ENCODE measurements at places on chromosomes 6 and 20. TPM values are rescaled to one million over a fixed set of nuclear protein-coding genes. Genes with fewer than 3 reads are reported as not detected.

DNA sequence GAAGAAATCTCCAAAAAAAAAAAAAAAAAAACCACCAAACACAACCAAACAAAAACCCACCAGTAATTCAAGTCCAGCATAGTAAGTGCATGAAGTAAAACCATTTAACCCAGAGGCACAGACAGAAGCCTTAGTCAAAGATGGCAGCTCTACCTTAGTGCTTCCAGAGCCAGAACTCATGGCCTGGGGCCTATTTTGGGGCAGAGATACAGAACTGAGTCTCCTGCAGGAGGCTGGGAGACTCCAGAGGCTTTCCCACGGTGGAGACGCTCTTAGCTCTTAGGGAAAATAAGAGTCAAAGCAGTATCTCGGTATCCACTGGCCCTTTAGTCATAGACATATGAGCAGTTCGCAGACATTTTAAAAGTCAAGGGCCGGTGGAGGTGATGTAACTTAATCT, 129.5 kb downstream of the GPX5 start:
- no peak for DNase-seq

DNA sequence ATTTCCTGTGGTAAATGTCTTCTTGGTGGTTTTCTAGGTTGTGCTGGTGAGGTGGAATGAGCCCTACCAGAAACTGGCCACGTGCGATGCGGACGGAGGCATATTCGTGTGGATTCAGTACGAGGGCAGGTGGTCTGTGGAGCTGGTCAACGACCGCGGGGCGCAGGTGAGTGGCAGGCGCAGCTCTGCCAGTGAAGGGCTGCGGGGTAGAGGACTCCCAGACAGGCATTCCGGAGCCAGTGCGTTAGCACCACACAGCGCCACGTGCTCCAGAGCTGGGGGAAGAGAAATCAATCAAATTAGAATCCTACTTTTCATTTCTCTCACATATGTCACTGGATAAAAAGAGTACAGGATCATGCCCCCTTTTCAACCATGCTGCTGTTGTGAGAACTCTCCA, 100.8 kb downstream of the TULP4 start:
- no peak for DNase-seq

KHDRBS2 gene
- not detected for total RNA-seq

GRCh38 chr6:148001844-148002642, 340.6 kb upstream of the SASH1 start:
- DNase-seq, result no peak

DNA sequence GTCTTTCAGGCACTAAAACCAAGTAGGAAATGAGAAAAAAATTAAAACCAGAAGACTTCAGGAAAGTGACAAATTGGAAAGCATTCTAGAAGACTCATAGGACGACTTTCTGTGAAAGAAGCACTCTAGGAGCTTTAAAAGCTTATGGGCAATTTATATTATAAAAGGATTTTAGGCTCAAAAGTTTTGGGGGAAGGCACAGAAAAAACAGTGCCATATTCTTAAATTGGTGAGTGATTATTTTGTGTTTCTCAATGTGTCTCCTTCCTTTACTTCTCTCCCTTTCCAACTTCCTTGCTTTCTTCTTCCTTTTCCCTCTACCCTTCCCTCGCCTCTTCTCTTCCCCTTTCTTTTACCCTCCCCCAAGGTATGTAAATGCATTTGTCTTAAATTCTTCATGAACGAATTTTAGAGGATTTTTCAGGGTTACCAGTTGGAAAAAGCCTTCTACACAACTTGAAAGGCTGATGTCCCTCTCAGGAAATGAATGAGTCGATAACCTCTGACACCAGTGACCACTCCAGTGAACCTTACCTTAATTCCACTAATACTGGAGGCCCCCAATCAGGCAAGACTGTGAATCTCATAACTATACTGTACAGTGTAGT, 2.6 kb upstream of the LIN28B start:
- no peak for DNase-seq

TINAG gene
- not detected for total RNA-seq

DNA sequence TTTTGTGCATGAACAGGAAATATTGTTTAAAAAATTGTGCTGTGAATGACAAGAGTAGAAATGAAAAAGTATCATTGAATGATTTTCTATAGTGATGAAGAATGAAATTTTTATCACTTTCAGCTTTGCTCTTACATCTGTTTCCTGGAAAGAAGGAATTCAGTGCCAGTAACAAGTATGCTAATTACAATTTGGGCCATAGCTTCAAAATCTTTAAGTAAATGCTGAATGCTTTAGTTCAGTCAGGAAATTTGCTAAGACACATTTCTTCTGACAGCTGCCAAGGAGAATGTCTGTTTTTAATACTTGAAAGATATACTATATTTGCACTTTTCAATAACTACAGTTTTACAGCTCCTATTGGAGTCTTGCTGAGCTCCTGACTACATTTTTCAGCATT, 203.7 kb upstream of the RSPO3 start:
- DNase-seq, result no peak

- DNase-seq, result peak; percentile 83
Observed at GRCh38 chr6:68533339-68533795, 101.7 kb upstream of the ADGRB3 start.

- no peak for DNase-seq
Observed at GRCh38 chr6:26594730-26595632, 1.8 kb upstream of the ABT1 start.
